ENCODE measurements at places on chromosomes 6 and 20. TPM values are rescaled to one million over a fixed set of nuclear protein-coding genes. Genes with fewer than 3 reads are reported as not detected.

DNA sequence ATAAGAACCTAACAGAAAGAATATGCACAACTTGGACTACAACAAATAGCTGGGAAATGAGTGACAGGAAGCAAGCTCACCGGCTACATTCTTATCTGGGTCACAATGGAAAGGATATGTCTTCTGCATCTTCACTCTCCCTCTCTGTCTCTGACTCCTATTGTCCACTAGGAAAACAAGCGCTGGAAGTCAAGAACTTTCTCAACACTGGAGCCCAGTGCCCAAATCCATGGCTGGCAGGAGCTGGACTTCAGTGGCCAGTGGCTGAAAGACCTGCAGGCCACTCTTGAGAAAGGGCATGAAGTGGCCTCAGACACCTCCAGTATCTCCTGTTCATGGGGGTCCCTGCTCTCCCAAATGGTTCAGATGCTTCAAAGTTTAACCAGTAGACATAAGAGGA, 62.0 kb downstream of the FAM50B start:
- DNase-seq, result peak; percentile 15

The NRSN1 gene
- total RNA-seq, result 0.38 TPM

The COX4I2 gene
- 2.0 TPM for total RNA-seq

GRCh38 chr6:134315974-134316441, 1.9 kb downstream of the SGK1 start:
- DNase-seq, result no peak

- no peak for DNase-seq
Observed at GRCh38 chr6:157763904-157764177, 59.2 kb upstream of the SNX9 start.

GRCh38 chr20:21670126-21670525, 35.3 kb upstream of the PAX1 start:
- no peak for DNase-seq

DNA sequence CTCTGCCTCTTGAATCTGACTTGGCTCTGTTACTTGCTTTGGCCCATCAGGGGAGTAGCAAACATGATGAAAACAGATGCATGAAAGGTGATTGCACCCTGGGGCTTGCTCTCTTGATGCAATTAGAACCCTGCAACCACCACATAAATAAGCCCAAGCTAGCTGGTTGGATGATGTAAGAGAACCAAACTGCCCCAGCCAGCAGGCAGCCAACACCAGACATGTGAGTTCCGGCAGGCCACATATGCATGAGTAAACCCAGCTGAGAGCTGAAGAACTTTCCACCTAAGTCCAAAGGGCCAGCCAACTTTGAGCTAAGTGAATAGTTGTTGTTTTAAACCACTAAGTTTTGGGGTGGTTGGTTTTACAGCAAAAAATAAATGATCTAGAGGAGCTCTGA, 268.4 kb downstream of the FARS2 start:
- no peak for DNase-seq

- peak; percentile 53 for DNase-seq
Observed at GRCh38 chr20:41956338-41957074, 338.3 kb upstream of the CHD6 start.

DNA sequence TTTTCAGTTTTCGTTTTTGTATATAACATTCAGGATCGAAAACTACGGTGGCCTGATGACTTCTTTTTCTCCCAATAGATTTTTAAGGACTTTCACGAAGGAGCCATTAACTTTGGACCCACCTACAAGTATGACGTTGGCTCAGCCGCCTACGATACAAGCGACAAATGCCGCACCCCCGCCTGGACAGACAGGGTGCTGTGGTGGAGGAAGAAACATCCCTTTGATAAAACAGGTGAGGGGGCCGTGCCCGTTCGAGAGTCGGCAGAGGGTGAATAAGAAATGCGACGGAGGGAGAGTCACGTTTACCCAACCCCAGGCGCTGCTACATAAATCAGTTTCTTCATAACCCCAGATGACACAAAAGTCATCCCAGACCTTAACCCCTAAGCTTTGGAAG, 91.5 kb downstream of the SERAC1 start:
- no peak for DNase-seq

All from endodermal cell (in vitro differentiated cells).